ENCODE measurements at places on chromosomes 12 and 14. TPM values are rescaled to one million over a fixed set of nuclear protein-coding genes. Genes with fewer than 3 reads are reported as not detected.
A peak's percentile ranks its signal among the peaks of the same experiment; 100 is the strongest.

C12orf54 gene
- not detected for total RNA-seq

KRT6A gene
- total RNA-seq, result not detected

KRT77 gene
- total RNA-seq, result not detected

IL23A gene
- not detected for total RNA-seq

SDSL gene
- total RNA-seq, result 6.3 TPM

CACNA1C gene
- total RNA-seq, result 1.6 TPM

- peaks cover 48% of the 10 kb centered on the region for H3K27me3 ChIP-seq
- H3K4me1 ChIP-seq, result no peaks in the 10 kb centered on the region
- H3K4me3 ChIP-seq, result no peak overlapping the region
- H3K27ac ChIP-seq, result no peak overlapping the region
Observed at GRCh38 chr14:69850086-69850735, 29.0 kb upstream of the SMOC1 start.

DNA sequence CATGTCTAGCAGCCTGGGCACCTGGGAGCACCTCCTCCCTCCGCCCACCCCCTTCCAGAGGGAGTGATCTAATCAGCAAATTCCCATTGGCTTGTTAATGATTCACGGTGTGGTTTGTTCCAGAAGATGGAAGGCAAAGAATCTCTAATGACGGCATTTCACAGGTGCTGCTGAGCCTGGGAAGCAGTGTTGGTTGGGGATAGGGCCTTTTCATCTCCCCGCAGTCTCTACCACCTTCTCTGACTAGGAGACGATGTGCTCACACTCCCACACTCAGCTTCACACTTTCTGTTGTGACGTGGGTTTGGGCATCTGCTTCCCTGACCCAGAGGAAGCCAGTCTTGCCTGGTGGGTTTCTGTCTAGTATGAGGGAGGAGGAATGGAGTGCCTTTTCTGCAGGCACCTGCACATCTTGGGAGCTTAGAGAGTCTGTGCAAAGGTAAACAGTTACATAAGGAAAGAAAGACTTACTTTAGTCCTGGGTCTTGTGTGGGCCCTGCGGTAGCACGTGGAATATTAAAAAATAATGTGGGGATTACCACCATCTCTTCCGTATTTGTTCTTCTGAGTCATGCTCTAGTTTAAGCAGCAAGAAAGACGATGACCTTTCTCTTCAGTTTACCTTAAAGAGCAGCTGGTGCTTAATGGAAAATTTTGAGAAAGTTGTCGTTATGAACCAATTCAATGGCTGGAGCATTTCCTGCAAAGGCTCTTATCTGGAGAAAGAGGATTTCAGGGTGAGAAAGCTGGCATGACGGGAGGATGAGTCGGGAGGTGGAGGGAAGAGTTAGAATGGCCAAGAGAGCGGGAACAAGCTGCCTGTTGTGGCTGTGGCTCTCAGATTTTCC lies 70.6 kb upstream of the ARHGAP5 start:
- no peak overlapping the region for H3K27ac ChIP-seq
- no peaks in the 10 kb centered on the region for H3K36me3 ChIP-seq
- peak; percentile 19 for DNase-seq
- H3K27me3 ChIP-seq, result peaks cover 2% of the 10 kb centered on the region
- H3K4me1 ChIP-seq, result peaks cover 2% of the 10 kb centered on the region

DNA sequence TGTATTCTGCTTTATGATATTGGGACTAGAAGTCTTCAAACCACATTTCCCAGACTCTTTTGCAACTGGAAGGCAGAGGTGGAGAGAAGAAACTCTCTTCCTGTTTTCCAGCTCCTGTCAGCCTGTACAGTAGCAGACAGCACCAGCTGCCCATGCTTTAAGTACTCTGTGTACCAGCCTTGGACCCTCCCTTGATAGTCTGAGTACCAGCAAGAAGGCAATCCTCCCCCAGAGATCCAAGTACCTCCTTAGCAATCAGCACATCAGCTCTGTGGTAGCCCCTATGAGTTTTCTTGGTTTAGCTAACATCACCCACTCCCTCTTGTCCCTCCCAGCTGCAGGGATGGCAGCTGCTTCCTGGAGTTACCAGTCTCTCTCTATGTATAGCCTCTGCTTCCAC lies 56.3 kb downstream of the STXBP6 start:
- peaks cover 2% of the 10 kb centered on the region for H3K27me3 ChIP-seq
- H3K27ac ChIP-seq, result no peak overlapping the region
- no peak overlapping the region for H3K4me3 ChIP-seq

- no peak overlapping the region for H3K4me3 ChIP-seq
- H3K4me1 ChIP-seq, result peaks cover 30% of the 10 kb centered on the region
- H3K36me3 ChIP-seq, result no peaks in the 10 kb centered on the region
- DNase-seq, result no peak
Observed at GRCh38 chr14:95497561-95498011, 18.9 kb downstream of the SYNE3 start.

DNA sequence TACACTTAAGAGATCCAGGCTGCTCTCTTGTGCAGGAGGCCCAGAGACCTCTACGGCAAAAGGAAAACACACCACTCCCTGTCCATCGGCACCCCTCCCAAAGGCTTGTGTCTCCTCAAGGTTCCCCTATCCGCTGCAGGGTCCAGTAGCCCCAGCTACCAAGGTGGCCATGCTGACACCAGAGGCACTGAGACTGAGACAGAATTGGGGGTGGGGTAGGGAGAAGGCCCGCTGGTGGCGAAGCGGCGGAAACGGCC lies 590 bp downstream of the DDIT3 start:
- H3K36me3 ChIP-seq, result peaks cover 44% of the 10 kb centered on the region
- H3K4me3 ChIP-seq, result peak overlapping the region; percentile 95
- H3K4me1 ChIP-seq, result peaks cover 22% of the 10 kb centered on the region

GRCh38 chr14:68862954-68863594 lies 70.2 kb upstream of the ZFP36L1 start:
- H3K4me3 ChIP-seq, result no peak overlapping the region
- peaks cover 3% of the 10 kb centered on the region for H3K36me3 ChIP-seq
- no peaks in the 10 kb centered on the region for H3K27me3 ChIP-seq
- H3K4me1 ChIP-seq, result no peaks in the 10 kb centered on the region
- DNase-seq, result peak; percentile 81

- peaks cover 2% of the 10 kb centered on the region for H3K4me1 ChIP-seq
- no peak overlapping the region for H3K4me3 ChIP-seq
- H3K27ac ChIP-seq, result no peak overlapping the region
- no peak for DNase-seq
- no peaks in the 10 kb centered on the region for H3K36me3 ChIP-seq
Observed at GRCh38 chr14:24079491-24080141, 8.3 kb downstream of the CPNE6 start.

DNA sequence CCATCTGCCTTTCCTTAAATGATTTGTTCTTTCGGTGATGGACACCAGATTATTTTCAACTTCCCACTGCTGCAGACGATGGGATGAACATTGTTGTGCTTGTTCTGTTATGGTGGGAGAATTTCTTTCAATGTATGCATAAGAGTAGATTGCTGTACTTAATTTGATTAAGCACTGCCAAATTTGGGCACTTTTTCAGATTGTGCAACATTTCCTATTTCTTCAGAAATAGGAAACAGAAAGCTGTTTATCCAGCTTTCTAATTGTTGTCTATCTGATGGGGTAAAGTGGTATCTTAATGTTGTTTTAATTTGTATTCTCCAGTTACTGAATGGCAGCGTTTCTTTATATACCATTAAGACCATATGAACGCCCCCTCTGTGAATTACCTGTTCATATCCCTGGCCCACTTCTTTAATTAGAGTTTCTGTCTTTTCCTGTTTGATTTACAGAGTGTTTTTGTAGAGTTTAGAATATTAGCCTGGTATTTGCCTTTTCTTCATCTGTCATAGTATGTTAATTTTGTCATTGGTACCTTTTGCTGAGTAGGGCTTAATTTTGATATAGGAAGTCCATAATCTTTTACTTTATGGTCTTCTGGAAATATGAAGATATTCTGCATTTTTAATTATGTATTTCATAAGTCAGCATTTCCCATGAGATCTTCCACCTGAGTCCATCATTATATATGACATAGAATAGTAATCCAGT lies 59.6 kb downstream of the DIP2B start:
- H3K27me3 ChIP-seq, result no peaks in the 10 kb centered on the region
- H3K36me3 ChIP-seq, result no peaks in the 10 kb centered on the region
- H3K4me3 ChIP-seq, result no peak overlapping the region
- no peak overlapping the region for H3K27ac ChIP-seq
- peaks cover 9% of the 10 kb centered on the region for H3K4me1 ChIP-seq
- DNase-seq, result no peak

DNA sequence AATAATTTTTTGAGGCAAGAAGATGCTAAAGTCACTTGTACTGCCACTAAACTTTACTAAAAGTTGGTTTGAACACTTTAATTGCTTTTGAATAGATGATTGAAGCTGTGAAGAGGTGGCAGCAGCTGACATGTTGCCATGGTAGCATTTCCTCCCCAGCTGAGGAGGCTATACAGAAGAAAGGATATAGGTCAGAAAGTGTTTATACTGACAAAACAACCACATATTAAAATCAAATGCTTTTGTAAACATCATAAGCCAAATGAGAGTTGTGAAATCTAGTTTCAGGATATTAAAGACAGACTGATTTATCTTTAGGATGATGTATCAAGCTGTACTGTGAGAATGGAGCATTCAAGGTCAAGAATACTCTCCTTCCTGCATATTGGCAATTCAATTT lies 41.7 kb downstream of the TSPAN19 start:
- no peak overlapping the region for H3K4me3 ChIP-seq
- no peak overlapping the region for H3K27ac ChIP-seq
- peaks cover 10% of the 10 kb centered on the region for H3K4me1 ChIP-seq
- H3K36me3 ChIP-seq, result no peaks in the 10 kb centered on the region

DNA sequence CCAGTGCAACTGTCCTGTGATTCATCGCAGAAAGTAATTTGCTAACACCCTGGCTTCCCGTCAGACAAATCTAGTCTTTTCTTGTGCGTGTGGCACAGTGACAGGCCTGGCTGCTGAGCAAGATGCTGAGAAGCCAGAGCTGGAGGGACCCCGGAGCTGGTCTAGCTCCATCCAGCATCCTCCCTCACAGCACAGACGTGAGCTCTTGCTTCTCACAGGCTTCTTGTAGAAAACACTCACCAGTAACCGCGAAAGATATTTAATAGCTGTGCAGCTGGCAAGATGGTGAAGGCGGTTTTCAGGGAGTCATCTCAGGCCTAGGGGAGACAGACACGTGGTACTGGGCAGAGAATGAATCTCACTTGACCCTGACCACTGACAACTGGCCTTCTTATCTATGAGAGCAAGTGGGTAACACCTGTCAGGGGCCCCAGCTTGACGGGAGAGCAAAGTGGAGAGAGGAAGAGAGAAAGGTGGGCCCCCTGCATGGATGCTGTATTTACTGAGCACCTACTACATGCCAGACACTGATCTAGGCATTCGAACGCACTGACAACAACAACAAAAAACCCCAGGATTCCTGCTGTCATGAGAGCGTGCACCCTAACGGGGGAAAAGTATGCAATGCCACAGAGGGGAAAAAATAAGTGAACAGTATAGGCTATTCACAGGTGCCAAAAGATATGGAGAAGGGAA lies 63.3 kb downstream of the CCDC88C start:
- no peak overlapping the region for H3K4me3 ChIP-seq
- peaks cover 16% of the 10 kb centered on the region for H3K27me3 ChIP-seq
- DNase-seq, result no peak
- H3K36me3 ChIP-seq, result no peaks in the 10 kb centered on the region
- H3K4me1 ChIP-seq, result no peaks in the 10 kb centered on the region

GRCh38 chr14:72154645-72155378 lies 222.6 kb downstream of the RGS6 start:
- no peak for DNase-seq
- H3K36me3 ChIP-seq, result no peaks in the 10 kb centered on the region
- H3K4me1 ChIP-seq, result no peaks in the 10 kb centered on the region
- no peak overlapping the region for H3K4me3 ChIP-seq
- no peaks in the 10 kb centered on the region for H3K27me3 ChIP-seq
- H3K27ac ChIP-seq, result no peak overlapping the region

- no peak for DNase-seq
- no peak overlapping the region for H3K27ac ChIP-seq
- H3K36me3 ChIP-seq, result no peaks in the 10 kb centered on the region
- no peaks in the 10 kb centered on the region for H3K4me1 ChIP-seq
- H3K4me3 ChIP-seq, result no peak overlapping the region
- no peaks in the 10 kb centered on the region for H3K27me3 ChIP-seq
Observed at GRCh38 chr14:35810963-35811362, 1.9 kb upstream of the RALGAPA1 start.

DNA sequence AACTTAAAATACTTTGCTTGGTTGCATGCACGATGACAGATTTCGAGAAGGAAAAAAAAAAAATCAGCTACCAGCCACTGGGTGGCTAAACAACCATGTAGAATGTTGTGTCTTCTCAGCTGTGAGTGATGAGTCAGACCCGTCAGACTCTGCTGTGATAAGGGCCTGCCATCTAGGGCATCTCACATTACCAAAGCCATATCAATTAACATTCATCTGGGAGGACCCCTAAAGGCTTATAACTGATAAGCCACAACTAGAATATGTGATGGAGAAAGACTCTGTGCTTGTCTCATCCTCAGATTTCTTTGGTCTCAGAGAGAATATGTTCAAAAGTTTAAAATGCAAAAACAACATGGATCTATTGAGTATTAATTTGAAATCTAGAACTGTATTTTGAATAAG lies 111.5 kb downstream of the PAX9 start:
- no peaks in the 10 kb centered on the region for H3K4me1 ChIP-seq
- H3K27ac ChIP-seq, result no peak overlapping the region
- no peaks in the 10 kb centered on the region for H3K27me3 ChIP-seq

GRCh38 chr14:103908580-103908979 lies 19.7 kb upstream of the TDRD9 start:
- H3K4me3 ChIP-seq, result no peak overlapping the region
- no peak overlapping the region for H3K27ac ChIP-seq
- H3K27me3 ChIP-seq, result no peaks in the 10 kb centered on the region
- H3K4me1 ChIP-seq, result no peaks in the 10 kb centered on the region

DNA sequence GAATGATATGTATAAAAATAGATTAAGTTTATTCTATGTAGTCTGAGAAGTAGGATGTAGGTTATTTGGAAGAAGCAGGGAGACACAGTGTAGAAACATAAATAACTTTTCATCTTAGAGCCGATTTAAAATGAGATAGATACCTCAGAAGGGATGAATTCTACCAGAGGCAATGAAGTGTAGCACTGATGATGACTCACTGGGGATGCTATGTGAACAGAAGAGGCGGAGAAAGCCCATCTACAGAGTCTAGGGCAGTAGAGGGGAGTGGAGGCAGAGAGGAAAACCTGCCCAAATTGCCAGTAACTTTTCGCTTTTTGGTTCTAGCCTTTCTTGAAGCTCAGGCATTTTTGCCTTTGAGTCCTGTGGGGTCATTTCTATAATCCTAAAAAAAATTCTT lies 451.8 kb downstream of the ATP23 start:
- no peaks in the 10 kb centered on the region for H3K36me3 ChIP-seq
- no peak overlapping the region for H3K27ac ChIP-seq
- no peak overlapping the region for H3K4me3 ChIP-seq
- H3K4me1 ChIP-seq, result no peaks in the 10 kb centered on the region
- peak; percentile 52 for DNase-seq
